ENCODE measurements at places on chromosomes 13 and 19. TPM values are rescaled to one million over a fixed set of nuclear protein-coding genes. Genes with fewer than 3 reads are reported as not detected.
A peak's percentile ranks its signal among the peaks of the same experiment; 100 is the strongest.

The SYCN gene
- not detected for total RNA-seq

The SMIM44 gene
- not detected for total RNA-seq

The WDR62 gene
- 34.5 TPM for total RNA-seq

The ZNF14 gene
- 6.9 TPM for total RNA-seq

The SHISA2 gene
- 0.19 TPM for total RNA-seq

The MADCAM1 gene
- 0.44 TPM for total RNA-seq

The ZNF793 gene
- total RNA-seq: 2.7 TPM

The FSD1 gene
- 24.7 TPM for total RNA-seq

The MBD3L3 gene
- total RNA-seq: not detected

The LRP3 gene
- total RNA-seq: not detected

The LILRB1 gene
- 3.0 TPM for total RNA-seq

DNA sequence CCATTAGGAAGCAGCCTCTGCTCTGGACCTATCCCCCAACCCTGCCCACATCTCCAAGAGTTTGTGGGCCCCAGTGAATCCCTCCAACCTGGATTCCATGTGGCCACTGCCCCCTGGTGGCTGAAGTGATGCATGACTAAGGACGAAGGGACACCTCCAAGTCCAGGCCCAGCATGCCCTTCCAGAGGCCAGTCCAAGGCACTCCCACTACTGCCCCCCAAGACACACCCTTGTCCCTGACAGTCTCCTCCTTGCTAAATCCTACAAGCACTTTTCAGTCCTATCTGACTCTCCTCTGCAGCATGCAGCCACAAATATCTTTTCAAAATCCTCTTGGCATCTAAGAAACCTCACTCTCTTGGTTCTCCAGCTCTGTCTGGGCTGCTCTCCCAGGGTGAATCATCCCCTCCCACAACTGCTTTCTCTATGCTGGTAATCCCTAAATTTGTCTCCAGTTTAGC lies 33.0 kb downstream of the DEDD2 start:
- peak; percentile 81 for DNase-seq

DNA sequence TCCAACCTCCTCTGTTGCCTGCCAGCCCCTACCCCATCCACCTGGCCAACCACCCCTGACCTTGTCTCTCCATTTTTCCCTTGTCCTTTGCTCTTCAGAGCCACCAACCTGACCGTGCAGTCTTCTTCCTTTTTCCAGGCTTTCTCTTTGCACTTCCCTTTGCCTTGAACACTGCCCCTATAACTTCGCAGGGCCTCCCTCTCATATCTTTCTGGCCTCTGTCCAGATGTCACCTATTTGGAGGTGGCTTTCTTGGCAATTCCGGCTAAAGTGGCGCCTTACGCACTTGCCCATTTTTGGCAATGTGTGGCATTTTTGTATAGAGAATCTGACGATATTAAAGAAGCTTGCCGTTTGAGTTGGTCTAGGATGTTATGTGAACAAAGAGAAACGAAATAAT lies 844 bp downstream of the ZNF543 start:
- DNase-seq: no peak

GRCh38 chr13:65875031-65875430 lies 1355.1 kb downstream of the PCDH9 start:
- DNase-seq: no peak

DNA sequence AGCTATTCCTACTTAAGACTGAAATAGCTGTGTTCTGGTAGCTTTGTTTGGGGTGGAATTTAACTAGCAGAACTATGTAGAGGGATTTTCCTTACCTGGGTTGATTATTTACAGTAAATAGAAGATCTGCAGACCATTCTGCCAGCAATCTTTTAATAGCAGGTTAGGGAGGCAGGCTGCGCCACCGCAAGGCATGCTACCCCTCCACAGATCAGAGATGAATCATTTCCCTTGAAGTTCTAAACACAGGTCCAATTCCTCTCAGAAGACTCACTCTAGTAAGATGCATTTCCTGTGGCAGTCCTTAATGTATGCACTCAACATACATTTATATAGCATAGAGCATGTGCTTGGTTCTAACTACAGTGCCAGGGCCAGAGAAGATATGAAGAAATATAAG lies 109.0 kb downstream of the TNFRSF19 start:
- DNase-seq: peak; percentile 56

DNA sequence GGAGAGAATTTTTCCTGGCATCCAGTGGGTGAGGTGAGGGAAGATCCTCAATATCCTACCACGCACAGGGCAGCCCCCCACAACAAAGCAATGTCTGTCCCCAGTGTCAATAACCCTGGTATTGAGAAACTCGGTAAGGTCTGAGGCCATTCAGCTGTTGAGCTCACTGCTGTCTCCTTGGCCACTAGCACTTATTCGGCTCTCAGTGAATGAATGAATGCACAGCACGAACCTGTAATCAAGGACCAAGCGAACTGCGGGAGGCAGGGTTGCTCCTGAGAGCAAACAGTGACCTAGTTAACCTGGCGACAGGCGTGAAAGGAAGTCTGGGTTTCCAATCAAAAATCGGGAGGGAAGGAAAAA lies 640 bp downstream of the ZSCAN5A start:
- peak; percentile 45 for DNase-seq

DNA sequence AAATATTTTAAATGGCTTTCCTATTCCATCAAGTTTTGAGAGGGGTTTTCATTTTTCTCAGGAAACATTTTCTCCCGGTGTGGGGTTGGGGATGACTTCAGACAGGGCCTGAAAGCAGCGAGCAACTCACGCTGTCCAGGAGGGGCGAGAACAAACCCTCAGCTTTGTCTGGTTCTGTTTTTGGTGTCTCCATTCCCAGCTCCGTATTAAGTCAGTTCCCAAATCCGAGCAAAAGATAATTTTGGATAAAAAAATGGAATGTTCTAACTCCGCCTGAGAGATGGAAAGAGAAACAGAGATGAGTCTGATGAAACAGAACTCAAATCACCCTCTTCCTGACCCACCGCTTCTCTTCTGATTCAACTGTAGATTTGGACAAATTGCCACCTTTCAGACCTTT lies 38.4 kb downstream of the RFX2 start:
- DNase-seq: peak; percentile 31

- no peak for DNase-seq
Observed at GRCh38 chr19:16652854-16653253, 7.1 kb downstream of the SMIM7 start.

DNA sequence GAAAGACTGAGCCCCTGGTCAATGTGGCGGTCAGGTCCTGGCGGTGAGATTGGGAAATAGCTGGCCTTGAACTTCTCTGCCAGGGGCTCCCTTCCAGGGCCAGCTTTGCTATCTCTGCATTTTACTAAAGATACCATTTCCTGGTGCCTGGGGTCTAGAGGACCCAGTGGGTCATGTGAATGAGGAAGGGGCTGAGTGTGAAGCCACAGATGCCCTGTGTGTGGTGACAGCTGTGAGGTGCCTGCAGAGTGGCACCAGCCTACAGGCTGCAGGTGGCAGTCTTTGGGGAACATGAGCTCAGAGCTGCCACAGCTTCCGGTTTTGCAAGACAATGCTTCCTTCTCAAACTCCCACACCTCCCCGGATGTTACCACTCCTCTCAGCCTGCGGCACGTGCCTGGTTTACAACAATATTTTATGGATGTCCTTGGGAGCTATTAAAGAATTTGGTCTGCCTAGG lies 5.2 kb upstream of the MLNR start:
- peak; percentile 65 for DNase-seq

- DNase-seq: no peak
Observed at GRCh38 chr13:51034906-51035305, 76.2 kb downstream of the C13orf42 start.

GRCh38 chr13:109345433-109345941 lies 440.9 kb downstream of the IRS2 start:
- no peak for DNase-seq

DNA sequence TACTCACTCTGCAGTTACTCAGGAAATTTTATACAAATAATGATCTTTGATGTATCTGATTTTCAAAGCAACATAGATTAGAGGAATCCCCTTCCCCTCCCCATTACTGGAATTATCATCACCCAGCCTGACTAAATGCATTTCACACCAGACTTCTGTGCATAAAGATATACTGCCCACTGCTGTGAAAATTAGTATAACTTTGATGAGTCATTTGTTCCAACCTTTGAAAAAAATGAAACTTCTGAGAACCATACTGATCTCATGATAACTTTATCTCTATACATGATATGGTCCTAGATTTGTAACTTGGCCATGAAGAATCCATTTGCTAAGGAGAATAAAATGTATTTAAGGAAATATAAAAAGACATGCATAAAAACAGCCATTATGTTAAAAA lies 63.9 kb downstream of the GPC6 start:
- no peak for DNase-seq

DNA sequence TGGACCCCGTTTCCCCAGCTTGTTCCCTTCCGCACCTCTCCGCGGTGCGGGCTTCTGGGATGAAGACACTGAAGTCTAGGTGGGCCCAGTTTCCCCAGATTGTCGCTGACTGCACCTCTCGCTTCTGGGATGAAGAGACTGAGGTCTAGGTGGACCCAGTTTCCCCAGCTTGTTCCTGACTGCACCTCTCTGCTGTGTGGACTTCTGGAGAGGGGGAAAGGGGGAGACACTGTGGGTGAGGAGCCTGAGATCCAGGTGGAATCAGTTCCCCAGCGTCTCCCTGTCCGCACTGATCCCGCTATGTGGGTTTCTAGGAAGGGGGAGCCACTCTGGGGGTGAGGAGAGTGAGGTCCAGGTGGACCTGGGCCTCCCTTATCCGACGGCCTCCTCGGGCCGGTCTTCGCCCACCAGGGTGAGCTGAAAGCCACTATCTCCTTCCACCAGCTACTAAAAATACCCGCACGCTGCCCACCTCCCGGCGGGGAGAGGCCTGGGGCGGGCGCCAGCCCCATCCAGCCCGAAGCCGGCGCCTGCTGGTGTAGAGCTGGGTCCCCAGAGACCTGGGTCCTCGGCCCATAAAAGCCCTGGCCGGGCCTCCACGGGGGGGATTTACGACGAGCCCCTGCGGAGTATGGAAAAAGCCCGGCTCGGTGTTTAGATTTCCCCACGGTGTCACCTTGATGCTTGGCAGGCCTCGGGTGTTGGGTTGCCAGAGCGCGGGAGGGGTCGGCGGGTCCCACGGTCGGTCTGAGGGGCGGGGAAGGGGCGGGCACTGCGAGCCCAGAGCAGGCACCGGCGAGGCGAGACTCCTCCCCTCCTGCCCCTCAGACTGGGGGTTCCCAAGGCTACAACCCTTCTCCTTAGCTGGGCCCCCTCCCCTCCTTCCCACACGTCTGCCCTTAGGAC lies 10.6 kb downstream of the FUT6 start:
- peak; percentile 53 for DNase-seq

GRCh38 chr13:50410921-50411746 lies 395.9 kb downstream of the KCNRG start:
- DNase-seq: no peak

- DNase-seq: no peak
Observed at GRCh38 chr19:57651654-57651996, 17.1 kb upstream of the ZSCAN4 start.

DNA sequence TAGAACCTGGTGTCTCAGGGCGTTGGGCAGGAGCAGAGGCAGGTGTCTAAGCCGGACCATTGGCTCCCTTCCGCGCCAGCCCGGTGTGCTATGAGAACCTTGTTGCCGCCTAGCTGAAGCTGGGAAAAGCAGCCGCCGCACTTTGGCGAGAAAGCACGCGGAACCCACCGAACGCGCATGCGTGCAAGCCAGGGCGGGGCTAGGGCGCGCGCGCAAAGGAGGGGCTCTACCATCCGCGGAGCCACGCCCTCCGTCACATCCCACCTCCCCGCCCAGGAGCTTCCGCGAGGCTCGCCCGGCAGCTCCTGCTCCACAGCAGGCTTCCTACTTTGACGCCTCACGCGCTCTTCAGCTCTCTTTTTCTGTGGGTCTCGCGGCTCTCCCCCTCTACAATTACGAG lies 51.3 kb downstream of the WDR87 start:
- DNase-seq: peak; percentile 40

- no peak for DNase-seq
Observed at GRCh38 chr13:44257796-44258195, 115.8 kb upstream of the SERP2 start.

GRCh38 chr13:100767192-100767591 lies 92.6 kb upstream of the TMTC4 start:
- no peak for DNase-seq

- DNase-seq: no peak
Observed at GRCh38 chr13:78777396-78777795, 118.4 kb upstream of the OBI1 start.

DNA sequence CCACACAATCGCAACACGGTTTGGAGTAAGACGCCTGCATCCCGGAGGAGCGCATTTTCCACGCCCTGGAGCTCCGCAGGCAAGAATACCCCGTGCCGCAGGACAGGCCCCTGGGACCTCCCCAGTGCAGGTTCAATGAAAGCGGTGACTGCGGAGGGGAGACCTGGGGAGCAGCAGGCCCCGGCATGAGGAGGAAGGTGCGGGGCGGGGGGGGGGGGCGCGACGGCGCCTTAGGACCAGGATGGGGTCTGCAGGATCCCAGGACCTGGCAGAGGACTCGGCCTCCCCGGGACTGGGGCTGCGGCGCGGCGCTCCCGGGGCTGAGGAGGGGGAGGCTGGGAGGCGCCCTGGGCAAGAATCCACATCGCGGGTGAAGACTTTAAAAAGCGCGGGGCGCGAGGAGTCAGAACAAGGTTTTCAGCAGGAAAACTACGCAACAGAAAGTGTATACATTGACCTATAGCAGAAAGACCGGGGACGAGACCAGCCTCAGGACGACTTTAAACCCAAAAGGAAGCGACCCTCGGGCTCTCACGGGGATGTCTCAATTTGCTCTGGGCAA lies 432 bp downstream of the ZNF611 start:
- no peak for DNase-seq

DNA sequence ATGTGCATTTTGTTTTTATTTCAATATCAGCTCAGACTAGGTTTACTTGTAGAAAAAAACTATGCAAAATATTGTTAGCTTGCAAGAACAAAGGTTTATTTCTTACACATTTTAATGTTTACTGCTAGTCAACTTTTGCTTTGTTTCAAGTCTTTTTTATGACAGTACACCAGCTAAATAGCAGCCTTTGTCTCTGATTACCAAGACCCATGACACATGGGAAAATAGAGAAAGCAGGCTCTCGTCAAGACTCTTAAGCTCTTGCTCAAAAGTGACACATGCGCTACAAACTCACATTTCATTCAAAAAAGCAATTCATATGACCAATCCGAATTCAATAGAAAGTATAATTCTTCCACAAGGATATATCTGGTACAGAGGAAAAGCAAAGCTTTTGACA lies 642.3 kb upstream of the SLITRK1 start:
- no peak for DNase-seq

GRCh38 chr13:33341861-33342452 lies 56.4 kb upstream of the STARD13 start:
- DNase-seq: no peak

DNA sequence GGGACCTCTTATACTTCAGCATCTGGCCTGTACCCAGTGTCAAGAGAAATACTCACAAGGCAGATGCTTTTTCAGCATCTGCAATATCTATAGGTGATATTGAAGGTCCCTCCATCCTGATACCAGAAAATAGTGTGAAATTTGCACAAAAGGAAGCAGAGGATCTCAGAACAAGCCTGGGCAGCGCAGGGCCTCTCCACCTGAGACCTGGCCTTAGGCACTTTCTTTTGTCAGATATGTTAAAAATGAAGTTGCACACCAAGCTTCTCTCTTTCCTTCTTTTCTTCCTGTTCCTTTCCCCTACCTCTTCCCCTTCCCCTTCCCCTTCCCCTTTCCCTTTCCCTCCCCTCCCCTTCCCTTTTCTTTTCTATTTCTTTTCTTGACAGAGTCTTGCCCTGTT lies 62.2 kb downstream of the ARHGEF18 start:
- DNase-seq: no peak

- no peak for DNase-seq
Observed at GRCh38 chr19:15197275-15197941, 3.4 kb downstream of the NOTCH3 start.

Measured in activated CD8-positive, alpha-beta memory T cell treated with anti-CD3 and anti-CD28 coated beads, Interleukin-2, amount 10 ng/mL, durations not matched to agents 7 days and 5 days (primary cell).